ENCODE measurements at places on chromosomes 1 and 21. TPM values are rescaled to one million over a fixed set of nuclear protein-coding genes. Genes with fewer than 3 reads are reported as not detected.

GRCh38 chr1:87495870-87496269 lies 167.2 kb downstream of the LMO4 start:
- DNase-seq = no peak

- no peak for DNase-seq
Observed at GRCh38 chr1:37628026-37628556, 6.6 kb downstream of the RSPO1 start.

DNA sequence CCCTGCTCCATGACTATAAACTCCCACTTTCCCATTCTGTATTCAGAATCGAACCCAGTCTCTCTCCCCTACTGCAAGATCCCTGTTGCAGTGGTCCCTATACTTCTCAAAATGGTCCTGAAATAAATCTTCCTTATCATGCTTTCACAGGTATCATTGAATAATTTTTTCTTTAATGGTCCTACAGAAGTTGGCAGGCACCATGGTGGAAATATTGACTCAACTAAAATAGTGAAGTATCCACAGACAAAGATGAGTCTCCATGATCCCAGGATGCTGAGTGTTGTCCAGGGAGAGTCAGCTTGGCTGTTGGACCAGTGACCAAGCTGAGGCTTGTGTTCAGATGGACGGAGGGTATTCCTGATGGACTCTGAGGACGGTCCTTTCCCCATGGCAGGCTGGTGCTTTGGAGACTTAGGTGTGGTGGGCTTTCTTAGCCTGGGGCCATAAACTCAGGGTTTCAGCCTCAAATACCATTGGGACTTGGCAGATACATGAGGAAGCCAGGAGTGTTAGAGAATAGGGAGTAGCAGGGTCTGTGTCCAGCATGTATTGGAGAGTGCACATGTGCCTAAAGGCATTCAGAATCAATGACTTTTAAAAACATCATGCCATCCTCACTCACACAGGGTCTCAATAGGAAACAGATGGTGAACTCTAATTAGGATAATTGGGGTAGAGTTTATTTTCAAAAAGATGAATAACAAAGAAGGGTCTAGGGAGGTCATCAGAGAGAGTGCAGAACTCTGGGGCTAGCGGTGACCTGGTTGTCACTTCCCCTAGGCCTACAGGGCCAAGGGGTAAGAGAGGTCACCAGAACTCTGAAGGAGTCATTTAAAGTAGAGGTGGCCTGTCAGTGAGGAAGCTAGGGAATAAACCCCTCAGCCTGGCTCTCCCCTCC lies 19.8 kb downstream of the TINAGL1 start:
- no peak for DNase-seq

CYP4Z1 gene
- 0.77 TPM for polyA plus RNA-seq

SLC6A9 gene
- polyA plus RNA-seq = 6.8 TPM

GRCh38 chr21:42251654-42252324 lies 32.8 kb downstream of the ABCG1 start:
- no peak for DNase-seq
